ENCODE measurements at places on chromosomes 7 and 10. TPM values are rescaled to one million over a fixed set of nuclear protein-coding genes. Genes with fewer than 3 reads are reported as not detected.

GRCh38 chr7:366161-366803 lies 76.3 kb downstream of the FOXL3 start:
- no peak for DNase-seq
- no peaks in the 10 kb centered on the region for H3K36me3 ChIP-seq
- peak overlapping the region; percentile 44 for H3K4me3 ChIP-seq
- H3K4me1 ChIP-seq, result peaks cover 53% of the 10 kb centered on the region
- no peaks in the 10 kb centered on the region for H3K27me3 ChIP-seq
- no peak overlapping the region for H3K27ac ChIP-seq

The COBL gene
- total RNA-seq, result not detected

The MYL7 gene
- not detected for total RNA-seq

DNA sequence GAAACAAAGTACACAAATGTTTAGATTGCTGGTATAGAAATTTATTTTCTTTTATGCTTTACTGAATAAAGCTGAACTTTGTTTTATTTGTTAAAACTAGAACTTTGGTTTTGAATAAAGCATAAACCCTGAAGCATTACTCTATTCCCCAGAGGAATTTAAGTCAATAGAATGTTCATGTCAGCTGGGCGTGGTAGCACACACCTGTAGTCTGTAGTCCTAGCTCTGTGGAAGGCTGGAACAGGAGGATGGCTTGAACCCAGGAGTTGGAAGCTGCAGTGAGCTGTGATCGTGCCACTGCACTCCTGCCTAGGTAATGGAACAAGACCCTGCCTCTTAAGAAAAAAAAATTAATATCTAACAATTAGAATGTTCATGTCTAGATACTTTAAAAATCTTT lies 139.0 kb upstream of the ASAH2 start:
- H3K27me3 ChIP-seq, result no peaks in the 10 kb centered on the region
- peaks cover 20% of the 10 kb centered on the region for H3K4me1 ChIP-seq
- no peak overlapping the region for H3K27ac ChIP-seq
- H3K36me3 ChIP-seq, result peaks cover 9% of the 10 kb centered on the region
- no peak overlapping the region for H3K4me3 ChIP-seq

The NKX2-3 gene
- total RNA-seq, result not detected

The ANKRD30A gene
- total RNA-seq, result not detected

The BAIAP2L1 gene
- 5.6 TPM for total RNA-seq

Data from activated naive CD4-positive, alpha-beta T cell treated with anti-CD3 and anti-CD28 coated beads for 36 hours (primary cell).